ENCODE measurements at places on chromosomes 2 and 18.

DNA sequence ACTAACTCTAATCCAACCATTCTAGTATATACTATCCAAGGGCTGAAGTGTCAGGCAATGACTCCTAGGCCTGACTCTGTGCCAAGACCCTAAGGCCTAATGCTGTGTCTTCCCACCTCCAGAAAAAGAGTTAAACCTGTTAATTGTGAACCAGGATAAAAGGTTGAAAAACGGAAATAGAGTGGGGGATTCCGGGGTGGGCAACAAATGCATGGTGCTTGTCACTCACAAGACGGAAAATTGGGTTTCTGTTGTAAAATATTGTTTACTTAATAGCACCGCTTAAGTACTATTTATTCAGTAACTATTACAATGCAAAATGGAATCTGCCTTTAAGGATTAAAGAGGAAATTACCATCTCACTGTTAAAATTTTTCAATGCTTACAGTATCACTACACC lies 3.2 kb downstream of the STK17B start:
- no peak for DNase-seq

GRCh38 chr2:175126661-175127060 lies 41.3 kb downstream of the ATF2 start:
- no peak for DNase-seq

- no peak for DNase-seq
Observed at GRCh38 chr2:57937456-57937855, 109.2 kb upstream of the VRK2 start.

DNA sequence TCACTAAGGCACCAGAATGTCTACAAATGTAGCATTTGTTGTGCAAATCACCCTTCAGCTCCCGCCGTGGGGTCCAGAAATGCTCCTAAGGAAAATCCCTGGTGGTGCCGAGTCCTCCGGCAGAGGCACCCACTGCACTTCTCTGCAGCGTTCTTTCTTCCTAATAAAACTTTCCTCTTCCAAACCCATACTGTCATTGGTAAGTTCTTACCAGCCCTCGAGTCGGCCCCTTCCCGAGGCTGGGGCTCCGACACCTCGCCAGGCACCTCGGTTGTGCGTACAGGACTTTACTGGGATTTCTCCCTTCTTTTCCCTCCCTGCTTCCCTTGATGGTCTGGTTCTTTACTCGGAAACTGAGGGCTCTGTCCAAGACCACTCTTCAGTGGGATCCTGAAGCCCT lies 10.3 kb upstream of the AGXT start:
- DNase-seq: no peak

- DNase-seq: no peak
Observed at GRCh38 chr18:54528942-54529376, 62.1 kb upstream of the DYNAP start.

DNA sequence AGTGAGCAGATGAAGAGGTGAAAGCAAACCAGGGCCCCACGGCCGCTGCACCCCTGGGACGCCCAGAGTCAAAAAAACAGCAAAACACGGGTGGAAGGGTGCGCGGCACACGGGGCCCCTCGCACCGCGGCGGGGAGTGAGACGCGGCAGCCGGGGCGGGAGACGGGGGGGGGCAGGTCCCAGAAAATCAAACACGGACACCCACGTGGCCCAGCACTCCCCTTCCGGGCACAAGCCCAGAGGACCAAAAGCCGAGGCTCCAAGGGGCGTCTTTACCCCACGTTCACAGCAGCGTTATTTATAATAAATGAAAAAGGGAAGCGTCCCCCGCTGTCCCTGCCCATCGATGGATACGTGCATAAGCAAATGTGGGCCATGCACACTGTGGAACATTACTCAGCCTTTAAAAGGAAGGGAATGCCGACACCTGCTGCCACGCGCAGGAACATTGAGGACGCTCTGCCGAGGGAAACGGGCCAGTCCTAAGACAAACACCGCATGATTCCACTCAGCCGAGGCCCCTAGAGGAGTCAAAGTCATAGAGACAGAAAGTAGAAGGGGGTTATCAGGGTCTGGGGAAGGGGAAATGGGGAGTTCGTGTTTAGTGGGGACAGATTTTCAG lies 677 bp upstream of the COPS9 start:
- no peak for DNase-seq

DNA sequence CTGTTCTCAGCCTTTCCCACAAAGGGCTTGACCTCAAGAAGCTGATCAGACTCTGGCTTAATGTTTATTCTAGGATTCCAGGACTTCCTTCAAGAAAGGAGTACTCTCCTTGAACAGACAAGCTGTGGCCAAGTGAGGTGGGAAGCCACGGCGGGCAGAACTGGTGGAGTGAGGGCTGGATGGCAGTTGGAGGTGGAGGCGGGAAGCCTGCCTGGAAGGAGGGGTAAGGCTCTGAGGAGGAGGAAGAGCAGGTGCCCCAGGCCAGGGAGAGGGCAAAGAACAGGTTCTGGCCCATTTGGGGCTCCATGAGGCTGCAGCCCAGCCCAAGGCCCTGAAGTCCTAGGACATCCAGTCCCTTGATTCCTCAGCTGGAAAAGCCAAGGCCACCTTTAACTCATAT lies 143.9 kb downstream of the CYP26B1 start:
- DNase-seq: no peak

DNA sequence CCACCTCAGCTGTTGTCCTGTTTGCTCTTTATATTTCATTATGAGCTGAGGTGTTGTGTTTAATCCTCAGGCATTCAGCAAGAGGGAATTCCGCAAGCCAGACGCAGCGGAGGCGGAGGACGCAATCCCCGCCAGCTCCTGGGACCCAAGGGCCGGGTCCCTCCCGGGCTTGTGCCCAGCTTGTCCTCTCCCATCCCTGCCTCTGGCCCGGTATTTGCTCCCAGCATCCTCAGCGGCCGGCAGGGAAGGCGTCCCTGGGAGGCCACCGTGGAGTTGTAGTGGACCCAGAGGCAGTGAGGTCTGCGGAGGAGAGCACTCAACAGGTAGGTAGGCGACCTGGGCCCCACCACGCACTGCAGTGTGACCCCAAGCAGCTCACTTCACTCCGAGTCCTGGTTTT lies 42.5 kb upstream of the FOSL2 start:
- no peak for DNase-seq

DNA sequence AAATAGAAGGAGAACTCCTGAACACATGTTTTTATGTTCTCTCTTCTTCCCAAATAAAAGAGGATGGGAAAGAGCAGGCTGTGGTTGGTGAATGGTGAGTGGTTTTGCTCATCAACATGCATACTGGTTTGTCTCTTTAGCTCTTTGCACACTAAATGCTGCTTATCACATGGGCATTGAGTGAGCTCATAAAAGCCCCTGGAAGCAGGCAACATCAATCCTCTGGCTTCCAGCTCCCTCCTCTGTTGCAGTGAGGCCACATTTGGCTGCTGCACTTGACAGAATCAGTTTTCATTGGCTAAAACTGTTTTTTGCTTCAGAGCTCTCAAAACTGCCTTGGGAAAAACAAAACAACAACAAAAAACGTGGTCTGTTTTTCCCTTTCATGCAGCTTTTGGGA lies 1308.2 kb upstream of the NRXN1 start:
- no peak for DNase-seq

- DNase-seq: no peak
Observed at GRCh38 chr2:219278655-219279150, 463 bp upstream of the DNAJB2 start.

- no peak for DNase-seq
Observed at GRCh38 chr18:74589021-74589420, 8.6 kb upstream of the ZNF407 start.

- DNase-seq: no peak
Observed at GRCh38 chr2:60469536-60470317, 83.7 kb downstream of the BCL11A start.

DNA sequence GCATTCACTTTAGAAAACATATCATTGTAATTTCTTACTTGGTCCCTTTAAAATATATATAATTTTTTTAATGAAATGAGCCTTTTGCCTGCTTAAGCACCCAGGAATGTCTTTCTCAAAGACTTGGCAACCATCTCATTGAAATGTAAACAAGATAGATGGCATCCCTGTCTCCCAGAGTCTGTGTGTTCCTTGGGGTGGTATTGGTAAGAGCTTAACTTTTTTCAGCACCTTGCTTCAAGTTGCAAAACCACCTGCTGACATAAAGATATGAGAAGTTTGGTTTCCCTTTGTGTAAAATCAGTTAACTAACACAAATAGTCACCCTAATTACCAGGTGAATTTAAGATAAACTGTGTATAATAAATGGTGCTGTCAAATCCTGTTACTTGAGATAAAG lies 266.9 kb downstream of the DSC3 start:
- no peak for DNase-seq

- no peak for DNase-seq
Observed at GRCh38 chr18:31227497-31228229, 65.0 kb upstream of the DSC1 start.

DNA sequence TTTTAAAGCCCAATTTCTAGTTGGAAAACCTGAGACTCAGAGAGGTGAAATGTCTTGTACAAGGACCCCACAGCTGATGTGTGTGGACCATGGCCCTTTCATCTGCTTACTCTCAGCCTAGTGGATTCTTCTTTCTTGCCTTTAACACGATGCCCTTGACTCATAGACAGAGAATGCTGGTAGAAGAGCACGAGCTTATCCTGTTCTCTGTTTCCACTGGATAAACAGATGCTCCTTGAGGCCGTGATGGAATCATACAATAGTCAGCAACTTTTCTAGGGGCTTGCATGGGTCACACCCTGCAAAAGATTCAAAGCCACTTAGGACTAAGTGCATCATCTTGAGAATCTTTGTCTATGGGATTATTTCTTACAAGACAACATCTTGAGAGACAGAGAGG lies 50.9 kb downstream of the MYCN start:
- no peak for DNase-seq

DNA sequence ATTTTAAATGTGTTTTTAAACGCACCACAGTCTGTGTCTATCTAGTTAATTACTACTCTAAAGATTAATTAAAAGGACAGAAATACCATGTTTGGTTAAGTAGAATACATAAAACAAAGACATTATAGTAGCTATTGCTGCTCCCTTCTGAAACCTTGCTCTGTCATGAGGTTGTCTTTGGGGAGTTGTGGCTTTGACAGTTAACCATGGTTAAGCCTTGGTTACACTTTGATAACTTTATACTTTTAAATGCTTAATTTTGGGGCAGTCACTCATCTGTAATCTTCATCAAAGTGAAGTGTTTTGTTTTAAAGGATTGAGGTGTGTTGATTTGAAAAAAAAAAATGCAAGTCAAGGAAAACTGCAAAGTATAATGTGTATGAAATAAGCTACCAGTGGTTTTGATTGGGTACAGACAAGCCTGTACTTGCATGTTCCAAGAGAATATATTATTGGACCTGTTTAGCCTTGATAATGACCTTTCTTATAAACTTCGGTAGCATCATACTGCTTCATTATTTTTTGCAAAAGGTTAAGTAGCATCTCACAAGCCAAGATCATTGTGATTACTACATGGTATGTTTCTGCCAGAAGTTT lies 29.8 kb upstream of the TBR1 start:
- no peak for DNase-seq

- DNase-seq: no peak
Observed at GRCh38 chr18:36661999-36662398, 166.8 kb downstream of the TPGS2 start.

DNA sequence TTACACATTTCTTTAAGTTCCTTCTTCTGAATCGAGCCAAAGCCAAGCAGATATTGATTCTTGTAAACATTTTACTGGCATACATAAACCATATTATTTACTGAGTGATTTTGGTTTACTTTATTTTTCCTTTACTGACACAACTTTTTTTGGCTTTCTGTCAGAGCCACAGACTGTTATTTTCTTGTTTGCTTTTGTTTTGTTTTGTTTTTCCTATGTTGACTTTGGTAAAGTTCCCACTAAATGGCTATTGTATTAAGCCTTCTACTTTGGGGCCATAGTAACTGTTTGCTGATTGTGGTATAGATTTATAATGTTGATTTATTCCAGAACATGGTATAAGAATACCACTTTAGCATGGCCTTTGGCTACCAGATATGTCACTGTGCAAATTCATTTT lies 419.4 kb downstream of the DCDC2C start:
- DNase-seq: no peak

All from activated CD8-positive, alpha-beta memory T cell treated with anti-CD3 and anti-CD28 coated beads for 1 hour (primary cell).